ENCODE measurements at places on chromosomes 16 and 17. TPM values are rescaled to one million over a fixed set of nuclear protein-coding genes. Genes with fewer than 3 reads are reported as not detected.
A peak's percentile ranks its signal among the peaks of the same experiment; 100 is the strongest.

- no peak for DNase-seq
Measured at GRCh38 chr17:49967621-49968404, 1.2 kb upstream of the DLX4 start.

Gene CEP295NL
- total RNA-seq, result 0.82 TPM

- no peak for DNase-seq
Measured at GRCh38 chr17:3683054-3683511, 12.9 kb downstream of the P2RX5 start.

DNA sequence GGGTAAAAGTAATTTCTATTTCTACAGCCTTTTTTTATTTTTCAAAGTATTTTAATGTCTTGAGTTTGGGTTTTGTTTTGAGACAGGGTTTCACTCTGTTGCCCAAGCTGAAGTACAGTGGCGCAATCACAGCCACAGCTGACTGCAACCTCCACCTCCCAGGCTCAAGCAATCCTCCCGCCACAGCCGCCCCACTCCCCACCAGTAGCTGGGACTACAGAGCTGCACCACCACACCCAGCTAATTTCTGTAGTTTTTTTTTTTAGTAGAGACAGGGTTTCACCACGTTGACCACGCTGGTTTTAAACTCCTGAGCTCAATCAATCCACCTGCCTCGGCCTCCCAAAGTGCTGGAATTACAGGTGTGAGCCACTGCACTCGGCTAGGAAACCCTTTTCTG is 44.0 kb downstream of the TUBD1 start:
- peak; percentile 79 for DNase-seq

Gene CREBBP
- total RNA-seq, result 42.0 TPM
